Activated T-helper 9 cell treated with anti-CD3 and anti-CD28 coated beads, Interleukin-2, amount 50 U/mL, for 16 hours (primary cell): ENCODE measurements at places on chromosomes 6 and 20.
A peak's percentile ranks its signal among the peaks of the same experiment; 100 is the strongest.

DNA sequence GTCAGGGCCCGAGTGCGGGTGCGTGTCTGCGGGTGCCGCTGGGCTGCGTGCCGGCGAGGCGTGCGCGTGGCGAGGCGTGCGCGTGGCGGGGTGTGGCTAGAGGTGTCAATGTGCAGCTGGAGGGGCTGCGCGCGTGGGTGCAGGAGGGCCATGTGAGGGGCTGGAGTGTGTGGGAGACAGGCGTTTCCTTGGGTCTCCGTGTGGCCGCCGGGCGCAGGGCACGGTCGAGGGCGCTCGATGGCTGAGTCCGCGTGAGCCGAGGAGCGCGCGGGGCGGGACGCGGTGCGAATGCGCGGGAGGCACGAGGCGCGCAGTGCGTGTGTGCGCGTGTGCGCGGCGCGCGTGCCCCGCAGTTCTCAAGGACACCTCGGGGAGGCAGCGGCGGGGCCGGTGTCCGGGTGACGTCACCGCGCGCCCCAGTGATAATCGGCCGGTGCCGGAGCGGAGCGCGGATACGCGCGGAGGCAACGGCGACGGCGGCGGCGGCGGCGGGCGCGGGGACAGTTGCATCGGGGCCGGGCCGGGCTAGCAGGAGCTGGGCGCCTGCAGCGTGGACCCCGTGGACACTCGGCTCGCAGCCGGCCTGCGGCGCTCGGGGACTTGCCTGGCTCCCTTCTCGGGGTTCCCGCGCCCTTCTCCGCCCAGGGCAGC is 38.7 kb downstream of the YTHDF1 start:
- DNase-seq: no peak

DNA sequence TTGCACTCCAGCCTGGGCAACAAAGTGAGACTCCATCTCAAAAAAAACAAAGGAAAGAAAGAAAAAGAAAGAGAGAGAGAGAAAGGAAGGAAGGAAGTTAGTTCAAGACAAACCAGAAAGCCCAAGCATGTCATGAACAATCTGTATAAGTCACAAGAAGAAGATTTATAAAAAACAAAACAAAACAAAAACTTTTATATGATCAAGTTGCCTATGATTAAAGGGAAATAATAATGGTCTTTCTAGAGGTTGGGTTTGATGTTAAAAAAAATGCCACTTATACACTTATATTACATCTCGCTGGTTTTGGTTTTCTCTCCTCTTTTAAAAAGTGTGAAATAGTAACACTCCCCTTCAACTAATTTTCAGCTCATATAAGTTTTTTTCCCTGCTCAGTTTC is 146.2 kb upstream of the CARMIL1 start:
- DNase-seq: no peak

DNA sequence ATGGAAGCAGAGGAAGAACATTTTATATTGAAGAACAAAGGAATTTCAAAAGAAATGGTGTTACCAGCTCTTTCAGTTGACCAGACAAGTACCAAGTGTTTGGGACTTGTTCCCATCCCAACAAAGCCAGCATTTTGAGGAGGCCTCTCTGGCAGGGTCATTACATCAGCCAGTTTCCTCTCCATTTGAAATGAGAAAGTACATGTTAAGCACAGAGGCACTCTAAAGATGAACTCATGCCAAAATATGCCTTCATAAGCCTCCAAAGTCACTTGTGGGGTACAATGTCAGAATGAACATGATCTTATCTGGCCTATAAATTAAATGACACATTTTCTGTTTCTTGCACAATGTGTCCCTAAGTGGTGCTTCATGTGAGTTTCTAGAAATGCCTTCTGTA is 223.9 kb downstream of the PRL start:
- no peak for DNase-seq

GRCh38 chr6:159754959-159755914 is 6.6 kb upstream of the ACAT2 start:
- DNase-seq: no peak

DNA sequence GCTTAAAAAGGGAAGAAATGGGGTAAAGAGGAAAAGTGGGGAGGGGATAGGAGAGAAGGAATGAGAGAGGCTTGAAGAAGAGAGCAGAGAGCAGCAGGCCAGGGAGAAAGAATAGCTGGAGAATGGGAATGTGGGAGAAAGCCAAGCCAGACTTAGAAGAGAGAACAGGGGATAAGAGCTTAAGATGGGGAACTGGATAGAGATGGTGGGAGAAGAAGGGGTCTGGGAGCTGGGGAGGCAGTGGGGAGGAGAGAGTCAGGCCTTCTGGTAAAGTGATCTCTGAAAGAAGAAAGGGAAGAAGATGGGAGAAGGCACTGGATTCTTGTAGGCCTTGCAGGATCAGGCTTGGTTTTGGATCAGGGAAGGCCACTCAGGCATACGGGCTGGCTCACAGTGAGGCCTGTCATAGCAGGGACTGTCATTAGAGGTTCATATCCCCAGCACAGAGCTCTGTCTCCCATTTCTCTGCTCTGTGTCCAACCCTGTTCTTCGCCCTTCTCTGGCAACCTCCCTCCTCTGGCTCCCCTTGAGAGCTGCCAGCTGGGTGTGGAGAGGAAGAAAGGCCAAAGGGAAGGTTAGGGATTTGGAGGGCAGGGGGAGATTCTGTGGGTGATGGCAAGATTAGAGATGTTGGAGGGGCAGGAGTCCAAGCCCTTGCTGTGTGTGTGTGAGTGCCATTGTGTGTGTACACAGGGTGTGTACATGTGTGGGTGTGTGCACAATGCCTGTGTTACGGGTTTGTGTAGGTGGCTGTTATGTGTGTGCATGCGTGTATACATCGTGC is 9.3 kb downstream of the SYNGAP1 start:
- no peak for DNase-seq

- no peak for DNase-seq
Observed at GRCh38 chr20:44600301-44600700, 17.9 kb downstream of the PKIG start.

DNA sequence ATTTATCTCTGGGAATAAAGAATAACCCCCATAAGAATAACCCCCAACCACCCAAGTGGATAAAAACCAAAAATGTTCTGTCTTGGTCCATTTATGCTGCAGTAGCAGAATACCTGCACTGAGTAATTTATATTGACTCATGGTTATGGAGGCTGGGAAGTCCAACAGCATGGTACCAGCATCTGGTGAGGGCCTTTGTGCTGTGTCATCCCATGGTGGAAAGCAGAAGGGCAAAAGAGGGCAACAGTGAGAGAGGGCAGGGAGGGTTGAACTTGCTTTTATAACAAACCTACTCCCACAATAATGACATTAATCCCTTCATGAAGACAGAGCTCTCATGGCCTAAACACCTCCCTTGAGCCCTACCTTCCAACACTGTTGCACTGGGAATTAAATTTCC is 133.7 kb downstream of the ERMARD start:
- DNase-seq: no peak

GRCh38 chr6:52216932-52217575 is 27.2 kb downstream of the IL17F start:
- no peak for DNase-seq

- no peak for DNase-seq
Observed at GRCh38 chr6:91447081-91447480, 860.2 kb upstream of the MAP3K7 start.

- no peak for DNase-seq
Observed at GRCh38 chr6:121223930-121224329, 110.3 kb downstream of the TBC1D32 start.

- DNase-seq: no peak
Observed at GRCh38 chr20:39654171-39654570, 692.0 kb downstream of the DHX35 start.

GRCh38 chr6:66796987-66797386 is 1090.0 kb upstream of the EYS start:
- DNase-seq: no peak

- no peak for DNase-seq
Observed at GRCh38 chr6:25237579-25237978, 41.6 kb upstream of the CARMIL1 start.

DNA sequence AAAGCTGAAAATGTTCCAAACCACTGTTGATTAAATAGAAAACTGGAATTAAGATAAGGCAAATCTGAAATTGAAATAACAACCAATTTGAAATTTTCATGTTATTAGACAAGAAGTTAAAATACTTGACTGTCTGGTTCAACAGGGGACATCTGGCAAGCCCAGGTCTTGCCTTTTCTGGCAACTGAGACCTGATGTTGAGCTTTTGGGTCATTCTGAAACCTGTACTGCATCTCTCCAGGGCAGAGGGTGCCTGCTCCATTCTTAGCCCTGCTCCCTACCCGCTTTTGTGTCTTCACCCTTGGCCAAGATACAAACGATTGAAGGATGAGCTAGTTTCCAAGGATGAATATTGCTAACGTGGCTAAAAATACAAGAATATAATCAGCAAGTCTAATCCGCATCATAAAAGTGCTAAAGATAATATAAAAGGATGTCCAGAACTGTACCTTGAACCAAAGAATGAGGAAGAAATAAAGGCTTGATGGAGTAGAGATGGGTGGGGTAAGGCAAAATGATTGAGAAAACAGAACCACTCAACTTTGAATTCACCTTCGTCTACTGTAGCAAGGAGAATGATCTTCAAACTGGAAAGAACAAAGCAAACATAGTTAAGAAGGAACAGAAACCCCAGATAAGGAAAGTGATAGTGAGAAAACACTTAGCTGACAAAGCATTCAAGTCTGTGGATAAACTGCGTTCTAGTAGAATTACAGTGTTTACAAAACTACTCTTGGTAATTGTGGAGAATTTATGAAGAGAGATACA is 109.8 kb upstream of the MAN1A1 start:
- DNase-seq: no peak

DNA sequence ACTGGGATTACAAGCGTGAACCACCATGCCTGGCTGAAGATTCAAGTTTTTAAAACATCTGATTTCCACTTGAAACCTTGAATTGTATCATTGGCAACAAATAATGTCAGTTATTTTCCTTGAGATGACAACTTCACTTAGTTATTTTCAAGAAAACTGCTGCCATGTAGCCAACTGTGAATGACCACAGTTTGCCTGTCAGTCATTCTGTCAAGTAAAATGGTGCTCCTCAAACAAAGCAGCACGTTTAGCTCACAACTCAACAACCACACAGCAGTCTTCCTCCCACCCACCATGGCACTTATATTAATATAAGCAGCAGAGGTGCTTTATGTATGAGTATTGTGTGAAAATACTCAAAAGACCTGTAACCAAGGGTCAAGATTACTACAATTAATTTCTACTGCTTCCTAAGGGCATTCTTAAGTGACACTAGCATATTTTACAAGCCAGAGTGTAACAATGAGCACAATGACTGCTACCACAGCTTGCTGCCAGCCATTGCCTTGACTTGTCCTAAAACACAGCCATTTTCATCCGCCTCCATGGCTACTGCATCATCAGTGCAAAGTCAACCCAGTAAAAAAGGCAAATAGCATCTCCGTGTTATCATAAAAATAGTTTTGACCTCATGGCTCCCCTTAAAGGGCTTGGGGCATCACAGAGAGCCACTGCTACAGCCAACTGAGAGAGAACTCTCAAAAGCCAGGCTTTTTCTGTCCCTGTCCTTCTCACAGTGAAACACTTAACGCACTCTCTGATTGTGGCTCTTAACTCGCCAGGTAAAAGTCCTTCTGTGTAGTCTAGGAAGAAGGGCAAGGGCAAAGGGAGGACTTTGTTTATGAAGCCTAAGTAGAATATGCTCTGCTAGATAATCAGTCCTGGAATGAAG is 96.4 kb upstream of the TAB2 start:
- no peak for DNase-seq

DNA sequence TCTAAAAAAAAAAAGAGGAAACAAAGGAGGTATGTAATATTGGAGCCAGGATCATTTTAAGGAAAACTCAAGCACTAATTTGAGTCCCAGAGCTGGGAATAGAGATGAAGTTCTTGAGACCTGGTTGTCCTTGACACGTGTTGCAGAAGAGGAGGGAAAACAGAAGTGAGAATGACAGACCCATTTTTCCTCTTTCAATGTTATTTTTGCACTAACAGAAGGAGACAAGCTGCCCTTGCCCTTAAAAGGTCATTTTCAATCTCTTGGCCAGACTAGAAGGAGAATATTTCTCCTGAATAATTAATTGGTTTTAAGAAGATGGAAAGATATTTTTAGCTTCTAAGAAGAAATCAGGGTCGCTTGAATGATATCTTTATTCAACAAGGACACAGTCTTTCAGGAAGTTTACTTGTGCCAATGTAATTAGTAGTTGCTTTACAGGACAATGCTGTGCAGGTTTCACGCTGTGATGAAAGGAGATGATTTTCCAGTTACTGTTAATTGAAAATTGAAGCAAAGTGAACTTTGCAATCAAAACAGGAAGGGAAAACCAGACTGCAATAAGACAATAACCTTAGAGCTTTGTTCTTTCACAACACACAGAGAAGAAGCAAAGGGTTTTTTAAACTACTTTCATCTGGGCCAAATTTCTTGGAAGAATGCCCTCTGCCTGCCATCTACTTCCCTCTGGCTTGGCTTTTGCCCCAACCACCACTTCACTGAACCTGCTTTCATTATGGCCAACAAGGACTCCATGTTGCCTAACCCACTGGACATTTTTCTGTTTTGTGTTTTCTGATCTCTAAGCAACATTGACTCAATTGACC is 107.8 kb upstream of the SHLD1 start:
- no peak for DNase-seq

- no peak for DNase-seq
Observed at GRCh38 chr6:15957655-15958169, 171.2 kb upstream of the MYLIP start.

GRCh38 chr6:147614501-147614900 is 106.0 kb downstream of the SAMD5 start:
- no peak for DNase-seq

- DNase-seq: no peak
Observed at GRCh38 chr6:124010574-124010973, 206.9 kb downstream of the NKAIN2 start.

DNA sequence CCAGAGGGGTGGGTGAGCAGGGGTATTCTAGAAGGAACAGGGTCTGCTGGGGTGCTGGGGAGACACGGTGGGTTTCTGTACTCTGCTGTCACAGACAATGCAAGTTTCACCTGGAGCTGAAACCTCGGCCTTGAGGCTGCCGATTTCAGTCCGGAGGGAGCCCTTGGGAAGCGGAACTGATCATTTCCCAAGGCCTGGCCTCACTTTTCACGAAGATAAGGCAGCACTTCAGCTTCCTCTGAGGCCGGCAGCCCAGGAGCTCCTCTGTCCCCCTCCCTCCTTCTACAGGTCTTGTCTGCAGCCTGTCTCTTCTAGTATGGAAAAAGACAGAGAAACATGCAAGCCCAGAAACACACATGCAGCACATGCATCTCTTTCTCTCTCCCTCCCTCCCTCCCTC is 242.1 kb downstream of the CDC5L start:
- no peak for DNase-seq

DNA sequence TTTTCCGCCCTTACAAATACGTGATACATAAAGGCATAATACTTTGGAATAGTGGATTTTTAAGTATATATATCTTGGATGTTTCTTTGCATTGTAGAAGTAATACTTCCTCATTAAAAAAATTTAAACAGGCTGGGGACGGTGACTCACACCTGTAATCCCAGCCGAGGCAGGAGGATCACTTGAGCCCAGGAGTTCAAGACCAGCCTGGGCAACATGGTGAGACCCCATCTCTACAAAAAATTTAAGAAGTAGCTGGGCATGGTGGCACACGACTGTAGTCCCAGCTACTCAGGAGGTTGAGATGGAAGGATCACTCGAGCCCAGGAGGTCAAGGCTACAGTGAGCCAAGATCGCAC is 38.6 kb upstream of the RNF8 start:
- DNase-seq: no peak

GRCh38 chr6:52994839-52995088 is 320 bp downstream of the GSTA4 start:
- peak; percentile 16 for DNase-seq

GRCh38 chr6:42937548-42938427 is 8.5 kb downstream of the CNPY3 start:
- no peak for DNase-seq
